ENCODE measurements at places on chromosomes 1 and 21.

GRCh38 chr1:217274927-217275654 is 355.8 kb downstream of the GPATCH2 start:
- no peak for DNase-seq

GRCh38 chr1:70504821-70505193 is 93.7 kb downstream of the CTH start:
- DNase-seq, result no peak

DNA sequence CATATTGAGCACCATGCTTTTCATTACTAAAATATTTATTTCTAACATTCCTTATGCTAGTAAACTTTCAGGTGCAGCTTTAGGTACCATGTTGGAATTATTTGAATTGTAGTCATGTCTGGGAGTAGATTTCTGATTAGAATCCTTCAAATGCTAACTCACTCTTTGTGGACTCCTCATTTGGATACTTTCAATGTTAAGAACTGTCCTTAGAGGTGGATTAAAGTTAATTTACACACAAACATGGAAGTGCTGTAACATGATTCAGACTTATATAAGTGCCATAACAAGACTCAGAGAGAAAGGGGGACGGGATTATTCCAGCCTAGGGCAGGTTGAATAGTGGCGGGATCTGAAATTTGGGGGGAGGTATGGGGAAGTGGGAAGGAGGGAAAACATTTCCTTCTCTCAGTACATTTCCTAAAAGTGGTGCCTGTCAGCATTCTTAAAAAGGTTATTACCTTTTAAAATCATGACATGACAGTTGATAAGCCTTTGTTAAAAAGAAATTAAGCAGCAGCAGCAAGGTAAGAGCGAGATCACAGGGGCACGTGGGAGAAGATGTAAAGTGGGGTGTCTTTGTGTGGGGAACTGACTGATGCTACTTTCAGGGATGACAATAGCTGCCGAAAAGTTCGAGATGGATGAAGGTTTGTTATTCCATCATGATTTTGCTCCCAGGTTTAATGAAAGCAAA is 44.4 kb downstream of the HHAT start:
- no peak for DNase-seq

DNA sequence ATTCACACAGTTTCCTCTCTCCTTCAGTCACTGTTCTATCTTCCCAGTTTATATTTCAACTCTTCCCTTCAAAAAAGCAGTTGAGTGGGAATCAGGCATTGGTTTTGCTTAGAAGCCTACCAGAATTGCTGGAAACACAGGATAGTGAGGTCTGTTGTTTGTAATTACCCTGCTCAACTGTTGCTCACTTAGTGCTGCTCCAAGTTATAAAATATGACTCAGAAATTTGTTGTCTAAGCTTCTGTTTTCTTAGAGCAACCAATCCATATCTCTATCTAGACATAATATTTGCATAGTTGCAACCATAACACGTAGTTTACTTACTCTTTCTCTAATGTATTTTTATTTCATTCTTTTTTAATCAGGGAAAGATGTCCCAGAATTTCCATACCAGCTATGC is 87.9 kb downstream of the MACF1 start:
- DNase-seq, result no peak

- no peak for DNase-seq
Observed at GRCh38 chr1:14957375-14958098, 196.0 kb upstream of the TMEM51 start.
